Activated CD8-positive, alpha-beta memory T cell treated with anti-CD3 and anti-CD28 coated beads for 1 hour (primary cell): ENCODE measurements at places on chromosomes 2 and 18.
A peak's percentile ranks its signal among the peaks of the same experiment; 100 is the strongest.

GRCh38 chr2:176814740-176815367 is 397.7 kb upstream of the HNRNPA3 start:
- DNase-seq: no peak

- DNase-seq: no peak
Observed at GRCh38 chr2:28310107-28310506, 82.6 kb upstream of the FOSL2 start.

- DNase-seq: no peak
Observed at GRCh38 chr2:73282924-73283544, 1.2 kb downstream of the FBXO41 start.

DNA sequence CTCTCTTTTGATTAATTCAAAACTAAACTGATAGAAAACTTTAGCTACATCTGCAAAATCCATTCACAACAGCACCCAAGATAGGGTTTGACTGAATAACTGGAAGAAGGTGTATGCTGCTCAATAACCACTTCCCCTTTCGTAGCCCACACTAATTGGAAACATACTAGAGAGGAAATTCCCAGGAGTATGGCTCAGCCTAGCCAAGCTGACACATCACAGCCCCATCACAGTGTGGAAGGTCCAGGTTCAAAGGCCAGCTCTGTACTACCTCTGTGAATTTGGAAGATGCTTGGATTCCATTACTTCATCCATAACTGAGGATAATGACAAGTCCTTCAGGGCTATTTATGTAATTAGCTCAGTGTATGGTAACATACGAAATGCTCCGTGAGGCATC is 185.4 kb downstream of the FBXO15 start:
- no peak for DNase-seq

GRCh38 chr2:18078216-18078615 is 199.7 kb downstream of the KCNS3 start:
- no peak for DNase-seq

- DNase-seq: no peak
Observed at GRCh38 chr2:156864325-156864724, 393.2 kb upstream of the GALNT5 start.

- DNase-seq: no peak
Observed at GRCh38 chr18:2407961-2408360, 163.3 kb downstream of the METTL4 start.

DNA sequence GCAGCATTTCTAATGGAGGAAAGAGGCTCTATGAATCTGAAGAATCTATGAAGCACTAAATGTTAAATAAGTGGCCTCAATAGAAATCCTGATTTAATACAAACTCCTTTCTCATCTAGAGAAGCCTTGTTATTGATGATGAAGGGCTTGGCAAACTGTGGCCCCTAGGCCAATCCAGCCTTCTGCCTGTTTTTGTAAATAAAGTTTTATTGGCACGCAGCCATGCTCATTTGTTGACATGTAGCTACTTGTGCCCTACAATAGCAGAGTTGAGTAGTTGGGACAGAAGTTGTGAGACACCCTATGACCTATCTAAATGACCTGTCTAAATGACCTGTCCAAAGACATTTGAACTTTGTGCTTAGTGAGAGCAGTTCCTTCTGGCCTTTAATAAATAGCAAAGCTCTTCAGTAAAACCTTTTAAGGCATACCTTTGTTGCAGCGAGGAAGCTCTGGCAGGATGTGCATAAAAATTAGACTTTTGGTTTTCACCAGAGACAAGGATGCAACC is 484.4 kb upstream of the SPRED2 start:
- no peak for DNase-seq

DNA sequence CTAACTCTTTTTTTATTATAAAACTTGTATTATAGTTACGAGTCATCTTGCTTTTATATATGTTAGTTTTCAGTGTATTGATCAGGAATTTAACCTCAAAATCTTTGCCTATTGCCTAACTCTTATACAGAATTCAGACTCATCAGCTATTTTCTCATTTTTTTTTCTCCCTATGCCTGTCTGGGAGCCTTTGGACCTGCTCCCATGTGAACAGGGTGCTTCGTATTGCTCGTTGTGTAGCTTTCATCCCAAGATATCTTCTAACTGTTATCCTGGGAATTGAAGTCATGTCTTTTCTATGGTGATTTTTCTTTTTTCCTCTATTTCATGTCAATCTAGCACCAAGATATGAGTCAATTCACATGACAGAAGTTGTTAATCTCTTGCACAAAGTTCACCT is 814.0 kb downstream of the SLC4A3 start:
- no peak for DNase-seq

DNA sequence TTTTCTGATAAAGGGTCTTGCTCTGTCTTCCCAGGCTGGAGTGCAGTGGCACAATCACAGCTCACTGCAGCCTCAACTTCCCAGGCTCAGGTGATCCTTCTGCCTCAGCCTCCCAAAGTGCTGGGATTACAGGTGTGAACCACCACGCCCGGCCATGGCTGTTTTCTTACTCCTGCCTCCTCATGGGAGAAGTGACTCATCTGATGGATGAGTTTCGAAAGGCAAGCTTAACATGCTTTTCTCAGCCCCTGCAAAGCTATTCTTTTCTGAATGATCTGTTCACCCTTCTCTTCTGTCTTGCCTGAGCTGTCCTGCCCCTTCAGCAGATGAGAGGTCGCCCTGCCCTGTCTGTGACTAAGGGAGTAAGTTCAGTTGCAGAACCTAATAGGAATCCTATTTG is 929 bp upstream of the CREG2 start:
- no peak for DNase-seq

GRCh38 chr2:176960061-176960460 is 252.5 kb upstream of the HNRNPA3 start:
- DNase-seq: no peak

- no peak for DNase-seq
Observed at GRCh38 chr2:44191739-44192138, 23.1 kb downstream of the PPM1B start.

DNA sequence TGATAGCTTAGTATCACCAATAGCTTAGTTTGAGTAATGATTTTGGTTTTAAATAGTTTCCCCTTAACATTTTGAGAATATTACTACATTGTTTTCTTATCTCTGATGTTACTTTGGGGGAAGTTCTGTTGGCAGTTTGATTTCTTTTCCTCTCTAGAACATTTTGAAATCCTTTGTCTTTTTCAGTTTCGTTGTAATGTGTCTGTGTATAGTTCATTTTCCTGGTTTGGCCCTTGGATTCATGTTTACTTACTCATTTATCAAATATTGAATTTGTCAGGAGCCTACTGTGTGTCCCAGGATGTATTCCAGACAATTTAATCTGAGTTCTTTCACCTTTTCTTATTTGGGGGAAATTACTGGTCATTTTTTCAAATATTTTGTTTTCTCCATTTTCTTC is 16.7 kb downstream of the ANKRD12 start:
- no peak for DNase-seq

DNA sequence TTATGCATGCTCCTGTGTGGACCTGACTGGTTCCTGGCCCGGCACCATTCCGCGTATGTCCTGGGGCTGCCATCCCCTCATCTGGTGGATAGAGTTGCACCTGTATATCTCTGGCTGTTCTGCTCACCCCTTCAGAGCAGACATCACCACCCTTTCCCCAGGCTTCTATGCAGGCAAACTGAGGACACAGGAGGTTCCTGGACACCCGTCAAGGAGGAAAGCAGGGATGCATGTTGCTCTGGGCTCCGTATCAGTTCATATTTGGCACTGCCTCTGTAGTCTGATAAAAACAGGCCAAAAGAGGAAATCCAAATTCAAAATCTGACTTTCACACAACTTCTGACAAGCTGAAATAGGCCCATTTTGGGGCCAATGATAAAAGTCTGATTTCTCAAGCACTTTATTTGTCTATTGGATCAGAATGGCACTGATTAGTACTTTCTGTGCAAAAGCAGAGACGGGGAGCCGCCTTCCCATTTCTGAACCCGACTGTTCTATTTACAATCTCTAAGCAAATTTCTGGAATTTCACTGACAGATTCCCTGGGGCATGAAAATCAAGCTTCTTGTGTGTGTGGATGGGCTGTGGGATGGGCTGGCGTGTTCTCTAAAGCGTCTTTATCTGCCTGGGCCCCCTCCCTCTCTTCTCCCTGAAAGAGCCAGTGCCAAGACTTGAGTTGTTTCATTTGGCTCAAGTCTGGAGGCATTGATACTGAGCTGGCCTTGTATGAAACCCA is 96.9 kb downstream of the SETBP1 start:
- no peak for DNase-seq

DNA sequence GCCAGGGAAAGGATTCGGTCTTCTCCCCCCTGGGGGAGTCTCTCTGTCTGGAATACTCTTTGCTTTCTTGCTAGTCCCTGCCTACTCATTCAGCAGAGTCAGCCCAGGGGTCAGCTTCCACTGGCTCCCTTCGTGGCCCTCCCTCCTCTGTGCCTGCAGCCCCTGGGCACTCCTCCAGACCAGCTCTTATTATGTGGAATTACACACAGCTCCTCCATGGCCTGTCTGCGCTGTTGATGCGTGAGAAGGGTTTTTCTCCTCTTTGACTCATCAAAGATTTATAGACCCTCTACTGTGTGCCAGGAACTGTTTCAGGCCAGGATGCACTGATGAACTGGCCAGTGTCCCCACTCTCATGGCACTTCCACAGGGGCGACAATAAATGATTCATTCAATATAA is 44.4 kb downstream of the ST8SIA5 start:
- DNase-seq: no peak

DNA sequence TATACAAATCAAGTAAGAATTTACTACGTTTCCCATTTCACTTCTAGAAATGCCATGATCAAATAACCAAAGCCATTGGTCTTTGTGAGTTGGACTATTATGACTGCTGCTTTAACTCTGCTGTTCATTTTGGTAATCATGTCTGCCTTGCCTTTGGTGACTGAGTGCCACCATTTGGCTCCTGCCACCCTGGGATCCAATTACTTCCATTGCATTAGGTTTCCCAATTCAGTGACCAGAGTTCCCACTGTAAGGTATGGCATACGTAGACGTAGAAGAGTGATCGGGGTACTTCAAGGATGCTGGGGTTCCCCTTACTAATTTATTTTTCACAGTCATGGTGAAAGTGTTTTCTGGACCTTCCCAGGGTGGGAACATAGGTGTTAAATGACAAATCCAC is 90.1 kb downstream of the SPIRE1 start:
- no peak for DNase-seq

DNA sequence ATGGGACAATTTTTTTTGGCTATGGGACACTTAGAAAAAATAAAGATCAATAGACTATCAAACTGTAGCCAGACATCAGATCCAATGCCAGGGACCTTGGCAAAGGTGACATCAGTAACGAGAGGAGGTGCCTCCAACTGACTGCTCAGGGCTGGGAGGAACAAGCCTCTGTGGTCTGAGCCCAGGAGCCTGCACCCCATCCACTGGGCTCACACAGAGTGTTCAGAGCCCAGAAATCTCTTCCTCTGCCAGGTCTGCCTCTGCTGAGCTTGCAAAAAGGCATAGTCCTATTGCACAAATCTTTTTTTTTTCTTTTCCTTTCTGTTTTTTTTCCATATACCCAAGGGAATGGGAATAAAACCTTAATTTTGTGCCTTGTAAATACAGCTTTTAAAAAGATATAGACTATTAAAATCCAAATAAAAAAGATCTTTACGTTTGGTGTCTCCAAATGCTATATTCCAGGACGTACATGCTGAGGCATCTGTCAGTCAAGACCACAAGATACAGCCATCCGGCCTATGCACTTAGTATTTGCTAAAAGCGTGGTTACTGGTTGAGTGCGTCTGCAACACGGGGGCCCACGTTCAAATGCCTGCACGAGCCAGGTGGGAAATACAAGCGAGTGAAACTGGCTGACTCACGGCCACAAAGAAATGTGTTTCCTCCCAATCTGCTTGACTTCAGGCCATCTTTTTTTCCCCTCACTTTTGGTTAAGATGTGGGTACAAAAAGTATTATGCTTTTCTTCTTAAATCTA is 7.8 kb upstream of the ARHGAP25 start:
- peak; percentile 58 for DNase-seq

GRCh38 chr2:39266916-39267434 is 23.2 kb upstream of the CDKL4 start:
- DNase-seq: no peak

DNA sequence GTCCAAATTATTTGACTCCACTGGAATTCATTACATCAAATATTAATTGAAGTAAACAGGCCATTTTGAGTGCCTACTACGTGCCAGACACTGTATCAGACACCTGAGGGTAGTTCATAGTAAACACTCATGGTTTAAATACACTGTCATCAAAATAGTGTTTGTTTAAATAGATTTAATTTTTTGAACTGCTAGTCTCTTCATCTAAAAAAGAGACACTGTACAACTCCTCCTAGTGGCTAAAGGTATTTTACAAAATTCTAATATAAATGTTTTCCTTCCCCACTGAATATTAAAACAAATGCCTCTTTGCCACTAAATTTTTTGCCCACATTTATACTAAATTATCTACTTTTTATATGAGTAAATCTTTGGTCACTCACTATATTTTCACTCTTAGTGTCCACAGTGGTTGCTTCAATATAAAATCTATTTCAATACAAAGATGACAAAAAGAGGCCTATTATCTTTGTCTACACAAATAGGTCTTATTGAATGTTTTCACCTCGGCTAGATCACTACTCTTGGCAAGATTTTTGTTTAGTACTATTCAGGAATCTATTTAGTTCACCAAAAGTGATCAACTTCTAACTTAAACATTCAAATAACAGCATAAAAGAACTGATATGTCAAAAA is 122.1 kb downstream of the TMEM247 start:
- no peak for DNase-seq

DNA sequence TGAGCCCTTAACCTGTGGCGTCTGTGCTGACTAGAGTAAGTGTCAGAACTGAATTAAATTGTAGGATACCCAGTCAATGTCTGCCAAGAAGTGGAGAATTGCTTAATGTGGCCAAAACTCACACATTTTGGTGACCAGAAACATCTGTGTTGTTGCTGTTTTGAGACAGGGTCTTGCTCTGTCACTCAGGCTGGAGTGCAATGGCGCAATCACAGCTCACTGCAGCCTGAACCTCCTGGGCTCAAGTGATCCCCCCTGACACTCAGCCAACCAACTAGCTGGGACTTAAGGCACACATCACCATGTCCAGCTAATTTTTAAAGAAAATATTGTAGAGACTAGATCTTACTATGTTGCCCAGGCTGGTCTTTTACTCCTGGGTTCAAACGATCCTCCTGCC is 34.4 kb upstream of the RTN4 start:
- no peak for DNase-seq

DNA sequence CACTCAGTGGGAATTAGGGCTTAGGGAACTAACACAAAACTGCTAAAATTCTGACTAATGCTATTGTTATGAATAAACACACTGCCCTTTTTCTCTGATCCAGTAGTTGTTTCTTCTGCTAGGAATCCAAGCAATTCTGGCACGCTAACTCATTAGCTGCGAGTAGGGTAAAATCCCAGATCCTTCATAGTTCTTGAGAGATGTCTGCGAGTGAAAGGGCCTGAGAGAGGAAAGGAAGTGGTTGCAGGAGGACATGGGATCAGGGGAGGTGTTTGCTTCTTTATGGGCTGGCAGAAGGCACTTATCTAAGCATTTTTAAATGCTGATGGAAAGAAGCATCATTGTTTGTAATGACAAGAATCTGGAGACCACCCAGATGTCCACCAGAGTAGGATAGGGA is 9.4 kb downstream of the MAP3K19 start:
- DNase-seq: no peak

GRCh38 chr2:205720451-205720902 is 38.2 kb downstream of the NRP2 start:
- DNase-seq: no peak

- no peak for DNase-seq
Observed at GRCh38 chr2:100303744-100304143, 18.6 kb downstream of the LONRF2 start.

GRCh38 chr2:172251231-172251630 is 148.5 kb upstream of the DLX2 start:
- DNase-seq: no peak

- DNase-seq: no peak
Observed at GRCh38 chr18:274313-274712, 6.5 kb upstream of the THOC1 start.
